Central memory CD8-positive, alpha-beta T cell (primary cell): ENCODE measurements at places on chromosomes 3 and 15.

DNA sequence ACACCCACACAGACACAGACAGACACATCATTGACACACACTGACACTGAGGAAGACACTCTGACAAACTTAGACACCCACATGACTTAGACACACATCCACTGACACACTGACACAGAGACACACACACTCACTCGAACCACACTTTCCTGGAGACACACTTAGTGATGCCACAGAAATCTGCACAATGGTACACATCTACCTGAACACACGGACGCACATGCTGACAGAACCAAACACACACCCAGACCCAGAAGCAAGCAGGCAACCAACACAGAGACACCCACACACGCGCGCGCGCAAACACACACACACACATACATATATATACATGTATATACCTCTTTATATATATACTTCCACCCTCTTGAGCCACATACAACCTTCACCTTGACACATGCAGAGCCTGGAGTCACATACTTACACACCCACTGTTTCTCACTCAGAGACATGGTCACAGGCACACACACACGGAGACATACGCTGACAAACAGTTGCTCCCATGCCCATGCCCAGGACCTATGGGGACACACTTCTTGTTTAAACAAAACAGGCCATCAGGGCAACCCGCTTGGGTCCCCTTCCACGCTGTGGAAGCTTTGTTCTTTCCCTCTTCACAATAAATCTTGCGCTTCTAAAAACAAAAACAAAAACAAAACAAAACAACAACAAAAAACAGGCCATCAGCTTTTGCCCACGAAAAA is 913 bp upstream of the SCN5A start:
- DNase-seq, result no peak

DNA sequence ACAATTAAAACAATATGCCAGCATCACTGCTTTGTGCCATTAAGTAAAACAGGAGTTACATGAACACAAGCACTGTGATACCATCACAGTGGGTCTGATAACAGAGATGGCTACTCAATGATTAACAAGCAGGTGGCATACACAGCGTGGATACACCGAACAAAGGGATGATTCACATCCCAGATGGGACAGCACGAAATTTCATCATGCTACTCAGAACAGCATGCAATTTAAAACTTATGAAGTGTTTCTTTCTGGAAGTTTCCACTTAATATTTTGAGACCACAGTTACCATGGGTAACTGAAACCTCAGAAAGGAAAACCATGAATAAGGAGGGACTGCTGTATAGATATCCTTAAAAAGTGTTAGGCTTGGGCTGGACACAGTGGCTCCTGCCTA is 44.5 kb downstream of the SLC24A1 start:
- no peak for DNase-seq

GRCh38 chr3:67719333-67719732 is 64.9 kb upstream of the SUCLG2 start:
- DNase-seq, result no peak

GRCh38 chr3:60289341-60290121 is 961.7 kb downstream of the FHIT start:
- no peak for DNase-seq

DNA sequence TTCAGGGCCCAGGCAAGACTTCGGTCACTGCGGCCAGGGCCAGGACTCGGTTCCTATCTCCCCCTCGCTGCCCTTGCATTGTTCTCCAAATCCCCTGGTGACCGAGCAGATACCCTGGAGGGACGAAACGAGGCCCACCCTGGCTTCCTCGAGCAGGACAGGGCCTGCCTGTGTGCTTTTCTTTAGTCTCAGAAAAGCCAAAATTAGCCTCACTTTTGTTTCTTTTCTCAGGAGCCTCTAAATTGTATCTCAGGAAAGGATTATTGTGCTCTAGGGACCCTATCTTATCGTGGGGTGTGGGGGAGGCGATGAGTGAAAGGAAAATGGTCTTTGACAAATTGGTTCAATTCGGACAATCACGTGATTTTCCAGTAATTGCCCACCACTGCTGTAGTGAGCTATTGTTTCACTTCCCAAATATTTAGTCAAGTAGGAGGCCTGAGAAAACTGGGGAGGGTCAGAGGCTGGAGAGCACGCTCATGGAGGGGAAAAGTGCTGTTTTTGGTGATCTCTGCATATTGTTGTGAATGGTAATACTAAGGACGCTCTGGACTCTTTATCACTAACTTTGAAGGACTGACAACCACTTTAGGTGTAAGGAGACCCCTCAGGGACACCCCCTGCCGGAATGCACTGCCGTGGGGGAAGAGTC is 61.6 kb downstream of the TMEM44 start:
- DNase-seq, result no peak

DNA sequence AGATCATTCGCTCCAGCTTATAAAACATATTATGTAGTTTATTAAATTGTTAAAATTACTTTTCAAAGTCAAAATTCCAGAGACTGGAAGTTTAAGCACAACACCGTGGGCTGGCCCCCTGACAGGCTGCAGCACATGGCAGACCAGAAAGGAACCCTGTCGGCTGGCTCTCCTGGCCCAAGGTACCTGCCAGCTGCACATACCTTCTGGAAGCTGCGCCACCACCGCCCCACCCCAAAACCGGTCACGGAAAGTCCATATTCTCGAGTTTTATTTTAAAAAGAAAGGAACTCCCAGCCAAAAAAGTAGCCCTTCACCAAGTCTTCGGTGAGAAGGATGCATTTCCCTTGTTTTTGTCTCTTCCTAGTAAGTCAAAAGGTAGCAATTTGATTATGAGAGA is 94.6 kb downstream of the FOXP1 start:
- no peak for DNase-seq

DNA sequence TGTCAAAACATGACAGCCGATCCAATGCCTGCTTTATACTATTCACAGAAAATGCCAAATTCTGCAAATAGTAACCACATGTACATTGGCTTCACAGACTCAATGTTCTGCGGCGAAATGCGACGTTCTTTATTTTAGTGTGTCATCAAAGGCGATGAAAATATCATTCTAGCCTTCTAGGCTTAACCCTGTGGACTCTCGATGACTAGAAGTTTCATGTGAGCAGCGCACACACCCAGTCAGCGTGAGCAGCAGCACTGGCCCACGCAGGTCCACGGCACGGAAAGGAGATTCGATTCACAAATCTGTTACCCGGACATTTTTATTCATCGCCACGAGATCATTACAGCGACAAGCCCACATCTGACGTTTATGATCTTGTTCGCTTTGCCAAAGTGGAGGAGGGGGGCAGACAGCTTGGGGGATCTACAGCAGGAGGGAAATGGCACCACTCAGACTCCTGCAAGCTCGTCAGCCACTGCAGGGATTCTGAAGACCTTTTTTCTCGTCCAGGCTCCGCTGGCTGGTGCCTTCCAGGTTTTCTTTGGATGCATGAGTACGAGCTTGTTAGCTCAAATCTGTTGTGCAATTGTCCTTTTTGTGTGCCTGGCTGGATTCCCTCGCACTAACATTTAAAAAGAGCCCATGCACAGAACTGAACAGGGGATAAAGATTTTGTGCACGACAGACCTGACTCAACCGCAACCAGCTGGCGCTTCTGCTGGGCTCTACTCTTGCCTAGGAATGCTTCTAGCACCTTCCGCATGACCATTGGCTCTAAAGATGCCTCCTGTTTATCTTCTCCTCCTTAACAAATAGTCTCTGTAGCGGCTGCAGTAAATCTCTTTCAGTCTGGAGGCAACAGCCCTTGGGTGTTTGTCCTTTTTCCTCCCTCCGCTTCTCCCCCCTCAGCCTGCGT is 938.4 kb downstream of the MCTP2 start:
- no peak for DNase-seq

DNA sequence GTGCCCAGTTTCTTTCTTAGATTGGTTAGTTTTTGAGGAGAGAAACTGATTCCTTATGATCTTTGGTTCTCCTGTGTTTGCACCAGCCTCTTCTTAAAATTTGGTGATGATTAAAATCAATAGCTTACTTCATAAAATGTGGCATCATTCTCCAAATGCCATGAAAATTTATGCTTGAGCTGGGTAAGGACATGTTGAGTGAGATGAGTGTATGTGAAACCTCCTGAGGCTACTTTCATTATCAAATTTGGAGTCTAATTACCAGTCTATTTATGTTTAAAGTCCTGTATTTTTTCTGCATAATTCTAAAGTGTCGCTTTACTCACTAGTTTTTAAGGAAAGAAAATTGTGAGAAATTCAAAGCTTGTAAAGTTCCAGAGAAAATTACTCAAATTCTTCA is 102.1 kb downstream of the DIPK2A start:
- DNase-seq, result no peak

DNA sequence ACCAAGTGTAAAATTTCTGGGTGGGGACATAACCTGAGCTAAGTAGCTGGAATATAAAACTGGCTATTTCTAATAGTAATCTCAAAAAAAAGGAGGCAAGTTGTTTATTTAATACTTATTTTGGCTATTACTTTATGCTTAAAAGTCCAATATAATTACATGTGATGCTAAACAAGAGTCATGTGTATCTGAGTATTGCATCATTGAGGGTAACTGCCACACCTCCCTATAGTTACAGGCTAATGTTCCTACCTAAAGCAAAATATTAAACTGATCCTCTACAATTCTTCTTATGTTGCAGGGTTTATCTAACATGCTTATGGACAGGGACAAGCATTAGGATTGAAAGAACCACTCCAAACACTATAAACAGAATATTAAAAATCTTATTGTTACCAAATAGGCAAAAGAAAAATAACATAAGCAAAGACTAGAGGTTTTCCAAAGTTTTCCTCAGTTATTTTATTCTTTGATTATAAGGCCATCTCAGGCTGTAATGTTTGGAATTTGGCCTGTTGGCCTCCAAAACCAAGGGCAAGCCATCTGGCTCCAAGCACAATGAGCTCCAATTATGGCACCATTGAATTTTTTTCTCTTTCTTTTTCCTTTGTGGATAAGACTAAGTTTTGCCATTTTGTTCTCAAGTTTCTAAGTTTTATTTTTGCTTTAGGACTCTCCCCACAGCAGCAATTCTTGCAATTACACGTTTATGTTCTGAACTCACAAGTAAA is 75.8 kb upstream of the ABI3BP start:
- DNase-seq, result no peak

- no peak for DNase-seq
Observed at GRCh38 chr15:83897037-83897436, 243.1 kb downstream of the ADAMTSL3 start.

DNA sequence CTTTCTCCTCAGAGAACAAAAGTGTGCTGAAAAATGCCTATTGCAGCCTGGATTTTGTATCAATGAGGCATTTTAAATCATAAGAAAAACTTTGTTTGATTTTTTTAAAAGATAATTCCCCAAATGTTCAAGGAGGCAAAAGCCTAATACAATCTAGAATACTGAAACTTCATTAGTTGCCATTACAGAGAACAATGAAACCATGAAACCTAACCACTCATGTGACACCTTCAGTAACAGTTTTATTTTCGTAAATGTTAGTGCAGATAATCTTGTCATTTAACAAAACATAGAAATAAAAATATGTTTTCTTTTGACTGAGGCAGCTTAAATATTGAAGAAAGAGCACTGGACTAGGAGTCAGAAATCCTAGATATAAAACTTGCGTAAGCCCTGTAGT is 655.9 kb downstream of the RBMS3 start:
- DNase-seq, result no peak

- DNase-seq, result no peak
Observed at GRCh38 chr3:193656445-193656844, 63.4 kb downstream of the OPA1 start.

- no peak for DNase-seq
Observed at GRCh38 chr15:78855746-78856145, 16.9 kb upstream of the MORF4L1 start.

GRCh38 chr3:62990704-62991413 is 115.6 kb upstream of the CADPS start:
- DNase-seq, result no peak

GRCh38 chr3:40169983-40170382 is 139.5 kb upstream of the EIF1B start:
- DNase-seq, result no peak

DNA sequence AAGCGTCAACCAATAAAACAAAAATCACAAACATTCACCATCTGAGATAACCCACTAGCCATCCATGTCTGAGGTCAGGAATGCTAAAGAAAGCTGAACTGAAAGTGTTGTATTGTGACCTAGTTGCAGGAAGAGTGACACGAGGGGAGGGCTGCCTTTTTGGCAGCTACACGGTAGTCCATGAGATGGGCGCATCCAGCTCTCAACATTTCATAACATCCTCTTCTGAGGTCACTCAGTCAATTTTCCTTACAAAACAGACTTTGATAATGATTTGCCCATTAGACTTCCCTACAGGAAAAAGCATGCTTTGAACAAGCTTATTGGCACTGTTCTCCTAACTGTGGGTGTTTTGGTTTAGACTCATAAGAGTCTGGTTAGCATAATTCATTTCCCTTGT is 15.4 kb upstream of the SHF start:
- DNase-seq, result no peak

GRCh38 chr15:56640549-56640948 is 92.8 kb downstream of the ZNF280D start:
- no peak for DNase-seq

DNA sequence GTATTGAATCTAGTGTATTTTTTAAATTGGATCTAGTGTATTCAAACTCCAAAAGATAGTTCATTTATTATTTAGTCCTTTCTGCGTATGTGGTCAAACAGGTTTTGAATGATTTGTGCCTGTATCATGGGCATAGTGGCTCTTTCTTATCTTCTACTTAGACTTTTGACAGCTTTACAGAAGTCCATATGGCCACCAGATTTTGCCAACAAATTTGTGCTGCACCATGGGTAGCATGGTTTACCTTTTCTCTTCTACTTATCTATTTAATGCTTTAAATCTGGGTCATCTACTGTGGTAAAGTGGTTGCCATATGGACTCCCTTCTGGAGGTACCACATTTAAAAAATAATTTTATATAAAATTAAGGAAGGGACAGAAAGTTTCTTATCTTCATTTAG is 66.9 kb upstream of the CADM2 start:
- DNase-seq, result no peak

GRCh38 chr15:62895905-62896316 is 146.6 kb upstream of the TPM1 start:
- no peak for DNase-seq

GRCh38 chr3:35965908-35966307 is 326.6 kb downstream of the ARPP21 start:
- DNase-seq, result no peak

DNA sequence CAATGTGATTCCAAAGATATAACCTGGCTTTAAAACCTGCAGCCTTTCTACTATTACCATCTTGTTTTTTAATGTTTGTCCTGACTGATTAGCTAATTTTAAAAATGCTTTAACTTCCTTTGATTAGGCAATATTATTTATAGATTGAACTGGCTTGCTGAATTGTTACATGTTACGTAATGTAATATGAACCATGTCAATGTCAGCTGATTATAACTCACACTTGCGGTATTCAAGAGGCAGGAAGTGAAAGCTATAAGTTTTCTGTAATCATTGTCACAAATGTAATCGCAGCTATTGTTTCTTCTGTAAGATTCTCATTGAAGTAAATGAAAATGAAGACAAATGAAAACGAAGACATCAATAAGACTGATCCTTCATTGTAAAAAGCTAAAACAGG is 146.8 kb downstream of the ROBO2 start:
- DNase-seq, result no peak
